ENCODE measurements at places on chromosomes 2 and 18. TPM values are rescaled to one million over a fixed set of nuclear protein-coding genes. Genes with fewer than 3 reads are reported as not detected.

The NYAP2 gene
- not detected for total RNA-seq

DNA sequence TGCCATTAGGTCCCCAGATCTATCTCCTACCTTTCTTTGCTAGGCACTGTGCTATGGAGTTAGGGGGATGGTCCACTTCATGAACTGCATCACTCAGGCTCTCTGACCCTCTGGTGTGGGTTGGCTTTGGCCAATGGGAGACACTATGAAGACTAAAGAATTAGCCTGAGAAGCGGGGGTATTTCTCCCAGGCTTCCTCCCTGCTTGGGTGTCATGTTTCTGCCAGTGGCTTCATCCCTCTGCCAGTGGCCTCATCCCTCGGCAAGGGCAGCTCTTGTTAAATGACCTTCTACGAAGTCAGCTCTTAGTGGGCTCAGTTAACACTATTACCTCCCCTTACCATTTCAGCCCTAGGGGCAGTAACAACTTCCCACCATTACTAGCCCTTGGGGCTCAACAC lies 41.9 kb upstream of the EPB41L3 start:
- DNase-seq = peak; percentile 5

GRCh38 chr2:118548880-118549488 lies 298.5 kb downstream of the EN1 start:
- DNase-seq = no peak

- no peak for DNase-seq
Measured at GRCh38 chr2:163607630-163608029, 128.2 kb downstream of the FIGN start.

- no peak for DNase-seq
Measured at GRCh38 chr18:63850636-63851035, 36.9 kb upstream of the SERPINB2 start.

- DNase-seq = peak; percentile 79
Measured at GRCh38 chr2:177338177-177338721, 54.3 kb upstream of the AGPS start.

Measured in RPMI7951 (cell line).